ENCODE measurements at places on chromosomes 16 and 17.

GRCh38 chr17:56676810-56677209, 83.3 kb downstream of the NOG start:
- no peak for DNase-seq

DNA sequence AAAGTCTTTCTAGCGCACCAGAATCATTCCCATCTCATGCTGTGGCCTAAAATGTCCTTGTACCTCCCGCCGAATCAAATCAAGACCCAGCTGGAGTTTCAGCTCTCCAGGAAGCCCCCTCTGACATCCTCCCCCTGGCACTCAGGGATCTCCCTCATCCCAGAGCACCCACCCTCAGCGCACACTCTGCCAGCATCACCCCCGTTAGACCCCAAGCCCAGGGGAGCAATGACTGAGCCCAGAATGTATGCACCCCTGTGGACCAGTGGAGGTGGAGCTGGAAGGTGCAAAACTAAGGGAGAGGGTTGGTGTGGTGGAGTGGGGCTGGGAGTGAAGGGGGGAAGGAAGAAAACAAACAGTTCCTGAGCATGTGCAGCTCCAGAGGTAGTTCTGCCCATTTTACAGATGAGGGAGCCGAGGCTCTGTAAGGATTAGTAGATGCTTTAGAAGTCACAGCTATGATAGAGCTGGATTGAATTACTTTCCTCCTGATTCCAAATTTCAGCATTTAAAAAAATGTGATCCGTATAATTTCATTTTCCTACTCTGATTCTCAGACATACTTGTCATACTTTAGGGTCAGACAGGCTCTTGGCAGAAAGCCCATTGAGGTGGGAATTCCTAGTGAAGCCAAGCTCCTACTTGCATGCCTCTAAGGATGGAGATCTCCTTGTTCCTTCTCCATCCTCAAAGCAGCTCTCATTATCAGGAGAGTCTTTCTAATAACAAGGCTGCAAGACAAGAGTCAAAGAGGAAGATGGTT, 242.7 kb downstream of the KATNIP start:
- no peak for DNase-seq

GRCh38 chr16:64590513-64590912, 531.4 kb downstream of the CDH11 start:
- DNase-seq, result no peak

DNA sequence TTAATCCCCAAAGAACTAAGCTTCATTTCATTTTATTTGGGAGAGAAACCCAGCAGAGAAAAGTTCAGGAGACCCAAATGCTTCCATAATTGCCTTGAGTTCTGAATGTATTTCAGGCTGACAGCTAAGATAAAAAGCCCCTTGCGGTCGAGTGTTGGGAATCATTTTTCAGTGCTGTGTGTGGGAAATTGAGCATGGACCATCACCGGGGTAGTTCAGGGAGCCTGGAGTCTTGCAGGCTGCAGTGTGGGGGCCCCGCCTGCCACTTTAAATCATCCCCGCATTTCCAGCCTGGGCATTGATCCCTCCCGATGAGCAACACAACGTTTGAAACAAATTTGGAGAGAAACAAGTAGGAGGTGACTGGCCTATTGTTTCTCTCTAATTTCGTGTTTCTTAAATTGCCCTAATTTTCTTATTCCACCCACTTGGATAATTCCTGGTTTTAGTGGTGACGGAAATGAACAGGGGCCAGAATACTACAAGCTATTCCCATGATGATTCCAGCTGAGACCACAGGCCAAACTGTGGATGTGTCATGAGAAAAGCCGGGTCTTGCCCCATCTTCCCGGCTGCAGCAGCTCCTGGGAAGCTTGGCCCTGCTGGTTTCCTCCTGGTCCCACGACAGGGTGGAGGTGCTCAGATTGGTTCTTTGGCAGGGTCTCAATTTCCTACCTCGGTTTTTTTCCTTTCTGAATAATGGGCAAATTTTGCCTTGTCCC, 75.1 kb downstream of the FOXL1 start:
- DNase-seq, result no peak

GRCh38 chr17:54807331-54807730, 93.3 kb upstream of the TOM1L1 start:
- no peak for DNase-seq

DNA sequence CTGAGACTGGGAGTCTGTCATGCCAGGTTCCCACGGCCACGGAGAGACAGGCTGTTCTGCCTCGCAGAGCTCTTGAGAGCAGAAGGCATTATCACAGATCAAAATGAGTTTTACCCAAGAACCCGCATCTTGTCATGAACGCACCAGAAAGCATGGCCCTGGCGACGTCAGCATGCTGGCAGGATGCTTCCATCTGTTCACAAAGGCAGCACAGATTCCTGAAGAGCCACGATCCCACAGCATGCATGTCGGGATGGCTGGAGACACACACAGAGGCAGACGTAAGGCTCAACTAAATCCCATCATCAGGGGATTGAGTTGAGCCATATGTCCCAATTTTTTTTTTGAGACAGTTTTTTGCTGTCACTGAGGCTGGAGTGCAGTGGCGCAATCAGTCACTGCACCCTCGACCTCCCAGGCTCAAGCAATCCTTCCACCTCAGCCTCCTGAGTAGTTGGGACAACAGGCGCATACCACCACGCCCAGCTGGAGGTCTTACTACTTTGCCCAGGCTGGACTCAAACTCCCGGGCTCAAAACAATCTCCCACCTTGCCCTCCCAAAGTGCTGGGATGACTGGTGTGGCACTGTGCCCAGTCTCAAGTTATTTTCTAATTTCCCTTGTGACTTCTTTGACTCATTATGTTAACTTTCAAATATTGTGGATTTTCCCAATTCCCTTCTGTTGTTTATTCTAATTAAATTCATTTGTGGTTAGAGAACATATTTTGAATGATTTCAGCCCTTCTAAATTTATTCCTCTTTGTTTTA, 11.1 kb downstream of the FANCA start:
- no peak for DNase-seq

DNA sequence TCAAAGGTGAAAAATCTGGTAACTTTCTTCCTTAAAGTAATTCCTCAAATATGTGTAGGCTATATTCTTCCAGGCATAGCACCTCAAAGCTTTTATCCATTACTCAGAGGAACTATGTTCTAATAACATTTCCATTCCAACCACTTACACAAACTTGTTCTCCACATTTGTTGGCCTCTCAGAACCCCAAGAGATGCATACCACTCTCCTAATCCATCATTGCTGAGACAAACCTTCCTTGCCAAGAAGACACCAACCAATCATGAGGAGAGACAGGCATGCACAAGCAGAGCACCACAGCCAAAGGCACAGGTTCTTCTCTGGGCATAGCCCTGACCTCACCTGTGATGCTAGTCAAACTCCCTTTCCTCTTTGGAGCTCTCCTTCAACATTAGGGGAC, 20.9 kb downstream of the CDH11 start:
- no peak for DNase-seq

- DNase-seq, result no peak
Observed at GRCh38 chr17:68993112-68993511, 37.9 kb upstream of the ABCA8 start.

- DNase-seq, result no peak
Observed at GRCh38 chr17:73465130-73465952, 153.5 kb upstream of the CDC42EP4 start.

All from ureter (tissue), 1 donor.